Erythroblast (primary cell): ENCODE measurements at places on chromosomes 2 and 18.

DNA sequence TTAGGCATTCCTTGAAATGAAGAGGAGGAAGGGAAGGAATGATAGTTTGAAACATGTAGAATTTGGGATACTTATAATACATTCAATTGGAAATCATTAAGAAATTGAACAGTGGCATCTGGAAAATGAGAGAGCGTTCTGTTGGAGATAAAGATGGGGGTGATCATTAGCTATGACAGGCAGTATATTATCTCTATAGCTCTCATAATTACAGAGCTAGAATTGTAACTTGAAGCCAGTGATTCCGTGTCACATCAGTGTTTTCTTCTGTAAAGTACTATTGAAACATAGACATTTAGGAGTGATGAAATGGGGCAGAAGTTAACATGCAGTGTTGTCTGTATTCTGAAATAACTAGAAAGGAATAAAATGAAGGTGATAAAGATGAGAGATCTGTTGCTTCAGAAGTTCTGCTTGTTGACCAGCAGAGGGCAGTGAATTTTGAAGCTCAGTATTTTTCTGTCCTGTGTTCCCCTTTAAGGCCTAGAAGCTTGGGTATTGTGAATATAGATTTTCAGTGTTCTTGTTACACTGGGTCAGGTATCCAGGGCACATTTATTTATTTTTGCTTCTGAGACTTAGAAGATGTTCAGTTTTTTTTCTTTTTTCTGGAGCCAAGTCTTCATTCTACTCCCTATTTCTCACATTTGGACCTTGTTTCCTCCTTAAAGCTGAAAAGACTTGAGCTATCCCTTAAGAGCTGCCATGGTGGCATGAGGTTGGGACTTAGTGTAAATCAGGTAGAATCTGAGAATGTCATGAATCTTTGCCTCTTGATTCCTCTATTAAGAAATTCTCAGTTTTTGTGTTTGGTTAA, 157.4 kb downstream of the TAF4B start:
- peak; percentile 65 for DNase-seq

- peak; percentile 45 for DNase-seq
Measured at GRCh38 chr18:59927246-59927825, 27.5 kb downstream of the PMAIP1 start.

DNA sequence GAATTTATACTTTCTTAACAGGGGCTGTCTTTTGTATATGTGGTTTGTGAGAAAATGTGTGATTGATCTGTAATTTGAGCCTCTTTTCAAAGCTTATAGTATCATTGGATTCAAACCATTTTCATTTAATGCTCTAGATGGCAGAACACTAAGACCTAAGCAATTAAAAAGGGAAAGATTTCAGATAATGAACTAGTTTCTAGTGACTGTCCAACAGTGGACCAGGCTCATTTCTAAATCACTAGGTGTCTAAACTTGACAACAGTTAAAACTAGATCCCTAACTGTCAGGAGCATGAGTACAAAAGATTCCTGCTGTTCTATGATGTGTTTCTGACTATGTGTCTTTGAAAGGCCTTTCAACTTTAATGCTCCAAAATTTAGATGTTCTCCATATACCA, 54.6 kb downstream of the ANKRD44 start:
- DNase-seq = no peak

- DNase-seq = no peak
Measured at GRCh38 chr18:39846265-39846664, 2108.8 kb upstream of the PIK3C3 start.

DNA sequence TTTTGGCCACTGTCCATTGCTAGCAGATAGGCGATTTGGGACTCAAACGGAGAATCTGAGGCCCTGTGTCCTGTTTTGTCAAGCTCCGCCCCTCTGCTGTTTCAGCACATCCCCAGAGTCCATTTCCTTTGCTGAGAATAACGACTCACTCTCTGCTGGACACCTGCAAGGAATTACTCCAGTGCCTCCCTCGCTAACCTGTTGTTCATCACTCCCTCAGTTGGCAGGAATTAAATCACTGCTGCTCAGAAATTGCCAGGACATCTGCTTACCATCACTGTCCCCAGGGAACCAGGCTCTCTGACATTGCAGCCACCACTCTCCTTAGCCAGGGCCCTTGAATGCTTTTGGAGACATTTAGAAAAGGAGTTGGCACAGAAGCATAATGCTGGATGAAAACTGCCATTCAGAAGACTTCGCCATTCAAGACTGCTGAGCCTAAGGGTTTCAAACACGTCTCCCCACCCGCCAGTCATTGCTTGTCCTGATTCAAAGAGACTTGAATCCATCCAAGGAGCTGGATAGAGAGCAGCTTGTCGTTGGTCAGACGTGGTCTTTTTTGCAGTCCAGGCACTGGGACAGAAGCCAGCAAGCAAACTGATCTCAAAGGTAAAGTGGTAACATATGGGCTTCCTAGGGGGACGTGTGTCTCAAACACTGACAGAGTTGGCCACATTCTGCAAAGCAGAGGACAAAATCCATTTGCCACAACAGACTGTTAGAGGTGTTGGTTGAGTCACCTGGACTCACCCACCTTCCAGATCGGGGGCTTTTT, 155.3 kb downstream of the UXS1 start:
- no peak for DNase-seq

DNA sequence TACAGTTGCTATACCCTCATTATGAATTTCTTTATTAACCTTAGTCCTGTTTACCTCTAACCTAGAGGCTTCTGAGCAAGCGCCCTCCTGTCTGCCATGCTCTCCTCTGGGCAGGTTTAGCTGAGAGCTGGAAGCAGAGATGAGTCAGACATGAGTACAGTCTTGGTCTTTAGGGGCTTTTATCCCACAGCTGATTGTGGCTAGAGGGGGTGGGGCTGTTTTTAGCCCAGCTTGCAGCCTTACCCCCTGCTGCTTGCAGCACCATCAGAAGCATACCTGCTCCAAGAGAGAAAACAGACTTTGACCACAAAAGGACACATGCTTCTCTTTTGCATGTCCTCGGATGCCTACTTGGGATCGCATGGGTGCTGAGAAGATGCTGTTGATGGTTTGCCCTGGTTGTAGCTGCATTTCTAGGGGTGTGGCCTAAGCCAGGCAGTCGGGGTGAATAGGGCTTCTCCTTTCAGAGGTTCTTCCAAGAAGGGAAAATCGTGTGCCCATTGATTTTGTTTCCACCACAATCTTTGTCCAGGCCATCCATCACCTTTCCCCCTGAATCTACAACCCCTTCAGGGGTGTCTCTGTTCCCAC, 115.0 kb upstream of the LGALSL start:
- DNase-seq = no peak

GRCh38 chr2:221075203-221075602, 496.9 kb downstream of the EPHA4 start:
- DNase-seq = no peak

GRCh38 chr2:30310371-30310770, 79.0 kb downstream of the LBH start:
- peak; percentile 53 for DNase-seq

- DNase-seq = no peak
Measured at GRCh38 chr2:82234283-82234874, 1929.8 kb upstream of the LRRTM1 start.

- no peak for DNase-seq
Measured at GRCh38 chr2:219946529-219946928, 319.1 kb downstream of the SLC4A3 start.

GRCh38 chr2:69306393-69306821, 80.6 kb downstream of the GFPT1 start:
- DNase-seq = no peak

GRCh38 chr2:104704496-104705245, 149.2 kb upstream of the POU3F3 start:
- no peak for DNase-seq

DNA sequence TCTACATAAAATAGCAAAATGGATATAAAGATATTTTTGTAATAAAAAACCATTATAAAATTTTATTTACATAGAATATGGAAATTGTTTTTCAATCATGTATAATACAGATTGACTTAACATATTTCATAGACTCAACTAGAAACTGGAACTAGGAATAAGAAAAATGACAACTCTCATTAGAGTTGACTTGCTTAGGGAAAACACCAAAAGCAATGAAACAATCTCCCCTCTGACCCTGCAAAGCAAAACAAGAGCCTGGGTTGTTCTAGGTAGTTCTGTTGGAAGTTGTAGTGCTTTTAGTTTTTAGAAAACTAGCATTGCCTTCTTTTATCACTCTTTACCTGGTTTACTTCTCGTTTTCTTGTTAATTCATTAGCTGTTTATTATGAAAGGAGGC, 32.2 kb upstream of the MTIF2 start:
- DNase-seq = no peak

- no peak for DNase-seq
Measured at GRCh38 chr2:168210895-168211570, 36.4 kb downstream of the STK39 start.

GRCh38 chr2:37271376-37272067, 40.1 kb downstream of the NDUFAF7 start:
- no peak for DNase-seq

DNA sequence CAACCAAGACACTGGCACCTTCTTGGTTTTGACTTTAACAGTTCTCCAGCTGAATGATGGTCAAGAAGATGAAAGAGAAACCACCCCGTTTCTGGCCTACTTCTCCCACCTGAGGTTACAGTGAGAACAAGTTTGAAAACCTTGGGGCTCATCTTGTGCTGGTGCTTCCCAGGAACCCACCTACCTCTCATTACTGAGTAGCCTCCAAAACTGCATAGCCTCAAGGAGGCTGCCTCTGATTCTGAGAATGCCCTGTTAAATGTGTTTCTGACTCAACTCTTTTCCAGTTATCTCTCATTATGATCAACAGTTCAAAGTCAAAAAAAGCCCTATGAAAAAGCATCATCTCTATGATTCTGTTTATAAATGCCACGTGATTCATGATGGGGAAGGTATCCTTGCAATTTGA, 121.9 kb downstream of the CACNB4 start:
- no peak for DNase-seq

GRCh38 chr2:207333599-207334300, 168.0 kb upstream of the KLF7 start:
- DNase-seq = no peak

DNA sequence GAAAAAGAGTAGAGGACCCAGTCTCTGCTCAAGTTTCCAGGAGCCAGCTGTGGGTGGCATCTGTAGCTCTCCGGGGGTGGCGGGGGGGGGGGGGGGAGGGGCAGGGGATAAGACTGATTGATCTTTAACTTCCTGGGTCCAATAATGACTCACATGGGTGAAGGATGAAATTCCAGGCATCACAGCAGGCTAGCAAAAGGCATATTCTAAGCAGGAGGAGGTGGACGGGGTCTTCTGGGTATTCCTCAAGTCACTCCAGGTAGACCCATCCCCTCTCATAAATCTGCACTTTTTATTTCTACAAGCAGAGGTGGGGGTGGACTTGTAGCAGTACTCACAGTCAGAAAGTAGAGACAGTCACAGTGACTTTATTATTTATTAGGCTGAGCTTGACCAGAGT, 85.5 kb upstream of the TMEM247 start:
- DNase-seq = no peak

GRCh38 chr2:65351948-65352595, 80.3 kb downstream of the SPRED2 start:
- no peak for DNase-seq

DNA sequence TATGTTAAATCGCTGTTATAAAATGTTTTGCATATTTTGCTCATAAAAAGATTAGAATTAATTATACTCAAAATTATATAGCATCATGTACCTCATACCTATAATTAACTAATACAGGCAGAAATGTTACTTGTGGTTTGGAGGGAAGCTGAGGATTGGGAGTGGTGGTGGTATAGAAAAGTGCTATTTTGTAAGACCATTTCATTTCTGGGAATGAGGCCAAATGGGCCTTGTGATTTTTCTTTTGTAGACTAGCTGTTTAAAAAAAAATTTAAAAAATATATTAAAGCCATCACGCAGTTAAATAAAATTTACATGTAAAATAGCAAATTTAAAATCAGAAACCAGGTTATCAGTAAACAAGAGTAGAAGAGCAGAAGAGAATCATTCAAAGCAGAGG, 560.8 kb upstream of the FAM98A start:
- DNase-seq = no peak

GRCh38 chr2:102018823-102019445, 27.2 kb downstream of the IL1R2 start:
- DNase-seq = no peak

GRCh38 chr18:23733895-23734294, 44.6 kb downstream of the LAMA3 start:
- no peak for DNase-seq

- no peak for DNase-seq
Measured at GRCh38 chr2:240477916-240478315, 42.5 kb downstream of the GPC1 start.

DNA sequence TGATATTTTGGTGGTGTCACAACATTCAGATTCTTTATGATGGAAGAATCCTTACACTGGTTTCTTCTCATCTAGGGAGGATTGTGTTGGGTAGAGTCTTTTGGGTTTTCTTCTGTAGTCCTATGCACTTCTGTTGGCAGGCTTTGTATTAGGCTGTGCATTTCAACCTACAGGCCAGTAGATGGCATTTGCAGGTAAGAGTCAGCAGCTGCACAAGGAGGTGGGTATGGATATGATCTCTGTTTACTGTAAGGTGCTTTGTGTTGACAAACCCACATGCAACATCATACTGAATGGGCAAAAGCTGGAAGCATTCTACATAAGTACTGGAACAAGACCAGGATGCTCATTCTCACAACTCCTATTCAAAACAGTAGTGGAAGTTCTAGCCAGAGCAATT, 656.8 kb downstream of the METTL4 start:
- DNase-seq = peak; percentile 18

- no peak for DNase-seq
Measured at GRCh38 chr18:56373601-56374000, 264.8 kb downstream of the TXNL1 start.

GRCh38 chr2:15733867-15734673, 142.4 kb downstream of the DDX1 start:
- no peak for DNase-seq

GRCh38 chr2:105791229-105791628, 46.5 kb downstream of the NCK2 start:
- no peak for DNase-seq

GRCh38 chr2:705971-706511, 28.8 kb upstream of the TMEM18 start:
- no peak for DNase-seq

DNA sequence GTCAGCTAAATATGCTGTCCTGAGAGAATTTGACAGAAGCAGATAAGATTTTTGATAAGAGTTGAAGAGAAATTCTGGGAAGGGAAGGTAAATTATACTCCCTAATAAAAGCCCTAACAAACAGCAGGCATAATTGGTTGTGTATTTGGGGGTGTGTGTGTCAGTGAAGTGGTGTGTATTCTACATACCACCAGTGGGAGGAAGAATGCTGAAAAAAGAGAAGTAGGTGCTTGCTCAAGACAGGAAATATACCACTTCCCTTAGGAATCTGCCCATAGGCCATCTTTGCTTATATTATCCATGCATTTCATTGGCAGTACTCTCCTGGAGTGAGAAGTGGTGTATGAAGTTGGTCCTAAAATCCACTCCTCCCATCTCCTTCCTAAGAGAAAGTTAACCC, 76.2 kb downstream of the FMNL2 start:
- DNase-seq = no peak
